ENCODE measurements at places on chromosomes 2 and 18. TPM values are rescaled to one million over a fixed set of nuclear protein-coding genes. Genes with fewer than 3 reads are reported as not detected.

DNA sequence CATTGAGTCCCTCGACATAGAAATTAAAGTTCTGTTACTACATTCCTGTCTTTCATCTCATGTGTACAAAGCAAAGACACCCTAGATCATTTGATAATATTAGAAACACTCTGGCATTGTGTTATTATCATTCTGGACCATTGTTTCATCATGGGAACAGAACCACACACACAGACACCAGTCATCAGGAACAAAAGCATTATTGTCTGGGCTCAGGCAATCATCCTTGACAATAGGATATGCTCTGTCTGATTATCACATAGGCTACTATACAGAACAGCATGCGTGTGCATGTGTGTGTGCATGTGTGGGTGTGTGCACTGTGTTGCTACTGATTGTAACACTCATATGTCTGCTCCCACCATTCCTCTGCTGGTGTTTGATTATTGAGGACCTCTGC lies 242.5 kb downstream of the SH3BP4 start:
- H3K4me3 ChIP-seq: no peak overlapping the region
- no peak for DNase-seq

- no peak overlapping the region for H3K4me3 ChIP-seq
- no peak for DNase-seq
- peaks cover 31% of the 10 kb centered on the region for H3K27me3 ChIP-seq
- peaks cover 59% of the 10 kb centered on the region for H3K36me3 ChIP-seq
- no peak overlapping the region for H3K27ac ChIP-seq
Measured at GRCh38 chr2:71552861-71553301, 99.5 kb downstream of the DYSF start.

- no peaks in the 10 kb centered on the region for H3K27me3 ChIP-seq
- no peak for DNase-seq
- no peaks in the 10 kb centered on the region for H3K4me1 ChIP-seq
- H3K4me3 ChIP-seq: no peak overlapping the region
Measured at GRCh38 chr2:157150747-157151146, 106.8 kb upstream of the GALNT5 start.

DNA sequence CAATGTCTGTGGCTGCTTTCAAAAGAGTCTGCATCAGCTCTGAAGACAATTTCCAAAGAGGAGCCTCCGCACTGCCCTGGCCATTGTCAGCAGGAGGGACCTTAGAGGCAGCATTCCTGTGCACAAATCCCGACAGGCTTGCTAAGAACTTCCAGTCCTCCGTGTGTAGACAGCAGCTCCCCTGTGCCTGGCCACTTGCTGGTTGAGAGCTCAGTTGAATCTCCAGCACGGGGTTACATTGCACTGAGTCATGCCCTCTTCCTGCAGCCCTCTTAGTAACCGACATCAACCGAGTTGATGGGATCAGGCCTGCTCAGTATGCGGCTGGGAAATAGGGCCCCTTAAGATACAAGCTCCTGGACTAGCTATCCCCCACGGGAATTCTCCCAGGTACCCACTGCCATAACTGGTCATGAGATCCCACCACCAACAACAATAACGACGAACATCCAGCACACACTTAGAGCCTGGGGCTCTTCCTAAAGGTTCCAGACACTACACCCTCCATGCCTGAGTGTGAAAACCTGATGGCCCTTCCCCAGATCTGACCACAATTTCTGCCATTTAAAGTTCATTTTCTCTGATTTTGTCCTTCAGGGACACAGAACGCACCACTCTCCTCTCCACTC lies 12.0 kb downstream of the ATP6V1B1 start:
- H3K27ac ChIP-seq: no peak overlapping the region
- H3K36me3 ChIP-seq: peaks cover 5% of the 10 kb centered on the region
- no peak overlapping the region for H3K4me3 ChIP-seq
- DNase-seq: no peak

GRCh38 chr2:106034325-106034724 lies 159.8 kb downstream of the UXS1 start:
- no peaks in the 10 kb centered on the region for H3K36me3 ChIP-seq
- no peak overlapping the region for H3K27ac ChIP-seq
- H3K27me3 ChIP-seq: peaks cover 3% of the 10 kb centered on the region
- H3K4me1 ChIP-seq: peaks cover 14% of the 10 kb centered on the region

DNA sequence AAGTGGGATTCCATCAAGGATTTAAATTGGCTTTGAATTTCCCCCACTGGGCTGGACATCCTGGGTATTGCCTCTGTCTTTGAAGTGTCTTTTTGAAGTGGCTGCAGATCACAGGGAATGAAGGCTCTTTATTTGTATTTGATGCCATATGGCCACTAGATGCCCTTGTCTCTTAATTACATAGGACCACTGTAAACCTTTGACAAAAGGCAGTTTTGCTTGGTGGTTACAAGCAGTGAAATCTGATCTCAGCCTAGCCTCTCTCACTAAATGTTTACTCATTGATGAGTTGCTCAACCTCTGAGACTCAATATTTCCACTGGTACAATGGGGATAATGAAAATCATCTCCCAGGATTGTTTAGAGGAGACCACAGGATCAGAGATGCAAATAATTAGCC lies 102.2 kb downstream of the INSIG2 start:
- no peaks in the 10 kb centered on the region for H3K27me3 ChIP-seq
- H3K27ac ChIP-seq: no peak overlapping the region
- H3K4me1 ChIP-seq: peaks cover 3% of the 10 kb centered on the region

The GNAL gene
- total RNA-seq: 9.7 TPM

The COL6A3 gene
- total RNA-seq: 1.6 TPM

GRCh38 chr2:61736953-61737352 lies 116.9 kb downstream of the FAM161A start:
- H3K27me3 ChIP-seq: no peaks in the 10 kb centered on the region
- DNase-seq: no peak
- H3K27ac ChIP-seq: no peak overlapping the region
- H3K36me3 ChIP-seq: no peaks in the 10 kb centered on the region

GRCh38 chr2:65134158-65134557 lies 4.3 kb upstream of the RAB1A start:
- H3K36me3 ChIP-seq: peaks cover 4% of the 10 kb centered on the region
- DNase-seq: no peak
- H3K4me1 ChIP-seq: peaks cover 9% of the 10 kb centered on the region

- no peak overlapping the region for H3K27ac ChIP-seq
- H3K4me1 ChIP-seq: peaks cover 9% of the 10 kb centered on the region
- H3K27me3 ChIP-seq: peaks cover 6% of the 10 kb centered on the region
- H3K4me3 ChIP-seq: no peak overlapping the region
- peaks cover 29% of the 10 kb centered on the region for H3K36me3 ChIP-seq
Measured at GRCh38 chr2:119250718-119251290, 27.2 kb downstream of the STEAP3 start.

DNA sequence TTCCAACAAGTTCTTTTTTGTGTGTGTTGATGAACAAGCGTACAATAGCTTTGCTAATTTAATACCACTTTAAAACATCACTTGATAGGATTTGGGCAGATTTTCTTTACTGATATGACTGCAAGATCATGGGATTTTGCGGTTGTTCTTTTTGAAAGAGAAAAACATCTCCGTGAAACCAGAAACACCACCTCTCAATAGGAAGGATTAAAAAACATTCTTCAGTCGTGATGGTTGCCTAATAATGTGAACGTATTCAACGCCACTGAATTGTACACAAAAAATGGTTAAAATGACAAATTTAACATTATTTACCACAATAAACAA lies 19.3 kb downstream of the RBMS1 start:
- peaks cover 19% of the 10 kb centered on the region for H3K4me1 ChIP-seq
- H3K36me3 ChIP-seq: no peaks in the 10 kb centered on the region
- H3K27ac ChIP-seq: peak overlapping the region; percentile 85
- no peak overlapping the region for H3K4me3 ChIP-seq
- H3K27me3 ChIP-seq: no peaks in the 10 kb centered on the region
- no peak for DNase-seq

- H3K36me3 ChIP-seq: peaks cover 18% of the 10 kb centered on the region
- H3K4me1 ChIP-seq: no peaks in the 10 kb centered on the region
Measured at GRCh38 chr2:42350434-42351063, 10.5 kb downstream of the COX7A2L start.

DNA sequence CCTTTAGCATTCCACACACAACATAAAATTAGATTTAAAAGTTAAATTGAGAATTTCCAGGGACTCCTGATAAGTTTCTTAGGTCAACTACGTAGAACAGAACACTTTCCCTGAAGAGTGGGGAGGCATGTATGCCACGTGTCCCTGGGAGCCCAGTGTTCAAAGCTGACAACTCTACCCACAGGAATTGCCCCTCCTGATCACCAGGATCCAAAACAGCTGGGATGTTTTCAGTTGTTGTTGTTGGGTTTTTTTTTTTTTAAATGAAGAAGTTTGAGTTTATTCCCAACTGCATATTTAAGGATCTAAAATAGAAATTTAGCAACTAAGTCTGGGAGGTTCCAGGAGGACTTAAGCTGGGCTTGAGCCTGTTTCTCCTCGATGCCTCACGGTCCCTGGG lies 100.5 kb downstream of the TPGS2 start:
- no peak overlapping the region for H3K27ac ChIP-seq
- H3K27me3 ChIP-seq: peaks cover 5% of the 10 kb centered on the region
- H3K4me1 ChIP-seq: peaks cover 10% of the 10 kb centered on the region
- H3K4me3 ChIP-seq: no peak overlapping the region
- DNase-seq: no peak
- peaks cover 4% of the 10 kb centered on the region for H3K36me3 ChIP-seq
